ENCODE measurements at places on chromosomes 5 and 9.

- no peak for DNase-seq
These were observed 11.9 kb downstream of the LPCAT1 start for GRCh38 chr5:1511651-1512540.

DNA sequence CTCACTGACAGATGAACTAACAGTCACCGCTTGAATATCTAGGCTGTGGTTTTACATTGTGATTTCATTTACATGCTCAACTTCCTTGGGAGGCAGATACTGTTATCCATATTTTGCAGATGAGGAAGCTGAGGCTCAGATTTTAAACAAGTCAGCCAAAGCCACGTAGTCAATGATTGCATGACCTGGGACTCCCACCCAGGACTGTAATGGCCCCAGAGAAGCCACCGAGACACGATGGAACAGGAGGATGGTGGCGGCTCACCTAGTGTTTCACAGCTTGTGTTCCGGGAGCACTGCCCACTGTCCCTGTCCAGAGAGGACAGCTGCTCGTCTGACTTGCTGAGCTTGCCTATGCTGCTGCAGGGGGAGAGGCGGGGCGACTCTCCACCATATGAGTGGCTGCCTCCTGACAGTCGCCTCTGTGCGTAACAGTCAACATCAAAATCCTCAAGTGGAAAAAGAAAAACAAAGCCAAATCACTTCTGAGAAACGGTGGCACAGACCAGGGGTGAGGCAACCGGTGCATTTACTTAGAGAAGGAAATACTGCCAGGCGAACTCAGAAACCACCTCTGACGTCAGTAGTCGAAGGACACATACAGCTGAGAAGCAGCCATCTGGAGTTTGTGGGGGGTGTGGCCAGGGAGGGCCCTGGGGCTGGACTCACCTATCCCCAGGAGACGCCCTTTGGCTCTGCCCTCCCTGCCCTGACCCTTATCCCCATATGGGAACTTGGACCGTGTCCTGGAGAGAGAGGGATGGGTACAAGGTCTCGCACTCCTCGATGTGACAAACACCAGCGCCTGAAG, 82.5 kb downstream of the PRRT1B start:
- peak; percentile 40 for DNase-seq

DNA sequence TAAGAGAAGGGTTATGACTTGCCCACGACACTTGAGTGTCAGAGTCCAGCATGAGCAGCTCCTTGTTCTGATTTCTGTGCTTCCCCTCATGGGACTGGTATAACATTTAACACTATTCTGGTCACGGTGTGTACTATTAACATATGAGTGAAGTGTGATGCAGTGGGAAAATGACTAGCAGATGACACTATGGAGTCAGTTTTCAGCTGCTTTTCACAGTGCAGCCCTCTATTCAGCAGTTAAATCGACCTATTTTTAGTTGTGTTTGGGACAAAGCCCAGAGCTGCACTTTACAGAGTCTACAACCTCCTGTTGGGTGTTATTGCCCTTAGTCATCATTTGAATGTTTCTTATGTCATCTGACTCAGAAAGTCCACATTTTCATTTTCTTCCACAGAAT, 59.1 kb downstream of the CHSY3 start:
- no peak for DNase-seq

GRCh38 chr5:59209758-59210359, 627.0 kb downstream of the RAB3C start:
- DNase-seq, result no peak

Data from NCI-H1417 (cell line).